Activated naive CD4-positive, alpha-beta T cell (primary cell): ENCODE measurements at places on chromosomes 6 and 20.

GRCh38 chr6:155187994-155188706, 75.7 kb upstream of the CLDN20 start:
- DNase-seq, result no peak

GRCh38 chr6:93398723-93399122, 20.6 kb downstream of the EPHA7 start:
- no peak for DNase-seq

GRCh38 chr6:75892384-75892783, 143.3 kb downstream of the MYO6 start:
- no peak for DNase-seq

- no peak for DNase-seq
Observed at GRCh38 chr20:33827634-33828325, 16.6 kb downstream of the CHMP4B start.

GRCh38 chr6:98946879-98947410, 801 bp downstream of the FBXL4 start:
- DNase-seq, result no peak

GRCh38 chr6:106145144-106145543, 59.0 kb downstream of the PRDM1 start:
- DNase-seq, result no peak

GRCh38 chr20:35269055-35269781, 8.7 kb downstream of the MMP24OS start:
- DNase-seq, result no peak

DNA sequence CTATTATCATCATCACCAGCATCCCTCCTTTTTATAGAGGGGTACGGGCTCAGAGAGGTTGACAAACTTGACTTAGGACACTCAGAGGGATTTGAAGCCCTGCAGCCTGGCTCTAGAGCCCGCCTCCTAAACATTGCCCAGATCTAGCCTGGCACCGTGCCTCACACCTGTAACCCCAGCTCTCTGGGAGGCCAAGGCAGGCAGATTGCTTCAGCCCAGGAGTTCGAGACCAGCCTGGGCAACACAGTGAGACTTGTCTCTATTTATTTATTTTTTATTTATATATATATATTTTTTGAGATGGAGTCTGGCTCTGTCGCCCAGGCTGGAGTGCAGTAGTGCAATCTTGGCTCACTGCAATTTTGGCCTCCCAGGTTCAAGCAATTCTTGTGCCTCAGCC, 6.3 kb upstream of the CSE1L start:
- no peak for DNase-seq
